Ovary (tissue), 10 donors: ENCODE measurements at places on chromosomes 13 and 19.

DNA sequence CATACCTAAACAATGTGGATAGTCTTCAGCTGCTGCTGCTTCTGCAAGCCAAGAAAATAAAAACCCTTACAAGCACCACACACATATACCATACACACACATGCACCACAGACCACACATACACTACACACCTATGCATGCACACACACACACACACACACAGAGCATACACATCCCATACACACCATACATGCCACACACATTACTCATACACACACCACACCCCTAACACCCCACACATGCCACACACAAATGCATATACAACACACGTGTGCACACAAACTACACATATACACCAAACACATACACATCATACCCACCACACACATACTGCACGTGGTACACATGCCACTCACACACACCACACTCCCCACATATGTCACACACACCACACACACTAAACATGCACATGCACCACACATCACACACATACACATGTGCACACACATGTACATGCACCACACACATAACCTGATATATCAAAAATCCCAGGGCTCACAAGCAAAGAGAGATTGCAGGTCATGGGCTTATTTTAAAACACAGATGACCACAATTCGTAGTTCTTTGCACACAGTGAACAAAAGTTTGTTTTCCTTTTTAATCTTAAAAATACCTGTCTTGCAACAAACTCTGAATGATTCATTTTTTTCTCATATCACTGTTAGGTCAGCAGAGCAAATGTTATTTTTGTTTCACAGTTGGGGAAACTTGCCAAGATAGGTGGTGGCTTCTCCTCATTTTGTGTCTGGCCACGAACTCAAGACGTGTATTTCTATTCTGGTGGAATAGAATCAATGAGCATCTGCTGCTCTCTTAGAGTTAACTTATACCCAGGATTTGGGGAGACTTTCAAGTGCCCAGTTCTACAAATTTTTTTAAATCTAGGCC, 456.6 kb downstream of the FGF9 start:
- no peak for DNase-seq

GRCh38 chr19:14127929-14128509, 8.4 kb downstream of the ASF1B start:
- DNase-seq: no peak

GRCh38 chr13:27857282-27857681, 62.5 kb upstream of the PDX1 start:
- DNase-seq: no peak

GRCh38 chr13:99577934-99578917, 77.0 kb downstream of the TM9SF2 start:
- DNase-seq: peak; percentile 52

DNA sequence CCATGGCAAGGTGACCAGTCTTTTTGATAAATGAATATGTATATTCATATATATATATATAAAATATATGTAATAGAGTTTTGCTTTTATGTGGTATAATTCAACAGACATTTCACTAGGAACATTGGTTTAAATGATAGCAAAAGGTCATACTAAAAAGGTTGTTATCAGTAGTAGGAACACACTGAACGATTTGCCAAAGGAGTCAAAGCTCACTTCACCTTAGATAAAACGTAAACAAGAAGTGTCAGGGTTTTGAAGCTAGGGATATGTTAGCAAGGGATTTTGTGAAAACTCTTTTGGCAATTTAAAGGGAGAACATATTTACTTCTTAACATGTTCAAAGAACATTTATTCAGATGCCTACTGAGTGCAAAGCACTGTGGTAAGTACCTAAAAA, 8.0 kb upstream of the HS6ST3 start:
- DNase-seq: no peak

DNA sequence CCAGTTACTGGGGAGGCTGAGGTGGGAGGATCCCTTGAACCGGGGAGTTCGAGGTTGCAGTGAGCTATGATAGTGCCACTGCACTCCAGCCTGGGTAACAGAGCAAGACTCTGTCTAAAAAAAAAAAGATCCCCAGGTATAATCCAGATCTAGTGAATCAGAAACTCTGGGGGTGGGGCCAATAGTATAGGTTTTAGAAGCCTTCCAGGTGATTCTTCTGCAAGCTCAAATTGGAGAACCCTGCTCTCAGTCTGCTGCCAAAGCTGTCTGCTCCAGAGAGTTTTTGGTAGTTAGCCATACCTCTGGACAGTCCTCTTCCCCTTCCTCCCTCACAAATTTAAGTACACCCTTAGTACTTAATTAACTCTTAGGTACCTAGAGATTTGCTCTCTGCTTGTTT, 28.0 kb downstream of the SERP2 start:
- DNase-seq: no peak

DNA sequence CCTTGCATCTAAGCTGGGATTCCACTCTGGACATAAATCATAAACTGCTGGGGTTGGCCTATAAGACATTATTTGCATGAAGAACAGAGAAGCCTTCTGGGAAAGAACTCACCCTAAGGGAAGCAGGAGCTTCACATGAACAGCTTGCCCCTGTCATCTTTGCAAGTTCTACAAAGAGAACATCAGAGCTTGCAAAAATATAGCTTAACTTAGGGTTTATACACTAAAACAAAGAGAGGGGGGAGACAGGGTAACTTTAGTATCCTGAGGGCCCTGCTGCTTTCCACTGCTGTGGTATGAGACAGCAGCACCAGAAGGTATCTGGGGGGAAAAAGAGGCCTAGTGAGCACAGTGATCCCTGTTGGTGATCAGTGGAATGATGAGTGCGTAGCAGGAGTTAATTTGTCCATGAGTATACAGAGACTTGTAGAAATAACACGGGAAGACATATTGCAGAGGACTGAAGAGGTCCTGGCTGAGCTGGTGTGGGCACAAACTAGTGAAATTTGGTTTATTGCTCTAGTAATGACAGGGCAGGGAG, 116.1 kb upstream of the TSC22D1 start:
- DNase-seq: no peak

GRCh38 chr13:95452375-95452774, 100.1 kb upstream of the CLDN10 start:
- no peak for DNase-seq

GRCh38 chr19:33769208-33769607, 27.5 kb upstream of the KCTD15 start:
- DNase-seq: no peak

GRCh38 chr19:2766594-2767372, 16.3 kb downstream of the SGTA start:
- no peak for DNase-seq

- no peak for DNase-seq
Measured at GRCh38 chr13:73245246-73245645, 186.4 kb downstream of the KLF5 start.

DNA sequence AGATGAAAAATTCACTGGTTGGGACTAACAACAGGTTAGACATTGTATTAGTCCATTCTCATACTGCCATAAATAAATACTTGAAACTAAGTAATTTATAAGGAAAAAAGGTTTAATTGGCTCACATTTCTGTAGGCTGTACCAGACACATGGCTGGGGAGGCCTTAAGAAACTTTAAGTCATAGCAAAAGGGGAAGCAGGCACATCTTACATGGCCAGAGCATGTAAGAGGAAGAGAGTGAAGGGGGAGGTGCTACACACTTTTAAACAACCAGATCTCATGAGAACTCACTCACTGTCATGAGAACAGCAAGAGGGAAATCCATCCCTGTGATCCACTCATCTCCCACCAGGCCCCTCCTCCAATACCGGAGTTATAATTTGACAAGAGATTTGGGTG, 125.9 kb downstream of the SUCLA2 start:
- DNase-seq: no peak

DNA sequence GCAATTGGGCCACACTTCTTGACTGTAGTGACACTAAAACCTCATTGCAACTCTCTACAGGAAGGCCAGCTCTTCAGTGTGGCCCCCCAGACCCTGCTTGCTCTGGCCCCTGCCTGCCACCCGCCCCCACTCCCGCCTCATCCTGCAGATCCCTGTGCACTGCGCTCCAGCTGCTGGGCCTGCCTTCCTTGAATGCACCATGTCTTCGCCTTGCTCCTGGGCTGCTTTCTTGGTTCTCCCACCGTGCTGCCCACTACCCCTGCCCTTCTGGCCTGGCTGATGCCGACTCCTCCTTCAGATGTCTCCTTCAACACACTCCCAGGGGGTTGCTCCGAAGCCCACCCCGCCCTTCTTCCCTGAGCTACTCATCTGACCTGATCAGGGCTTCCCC, 98.2 kb downstream of the SIPA1L3 start:
- DNase-seq: peak; percentile 24

GRCh38 chr13:30178976-30179375, 128.4 kb downstream of the KATNAL1 start:
- DNase-seq: no peak

DNA sequence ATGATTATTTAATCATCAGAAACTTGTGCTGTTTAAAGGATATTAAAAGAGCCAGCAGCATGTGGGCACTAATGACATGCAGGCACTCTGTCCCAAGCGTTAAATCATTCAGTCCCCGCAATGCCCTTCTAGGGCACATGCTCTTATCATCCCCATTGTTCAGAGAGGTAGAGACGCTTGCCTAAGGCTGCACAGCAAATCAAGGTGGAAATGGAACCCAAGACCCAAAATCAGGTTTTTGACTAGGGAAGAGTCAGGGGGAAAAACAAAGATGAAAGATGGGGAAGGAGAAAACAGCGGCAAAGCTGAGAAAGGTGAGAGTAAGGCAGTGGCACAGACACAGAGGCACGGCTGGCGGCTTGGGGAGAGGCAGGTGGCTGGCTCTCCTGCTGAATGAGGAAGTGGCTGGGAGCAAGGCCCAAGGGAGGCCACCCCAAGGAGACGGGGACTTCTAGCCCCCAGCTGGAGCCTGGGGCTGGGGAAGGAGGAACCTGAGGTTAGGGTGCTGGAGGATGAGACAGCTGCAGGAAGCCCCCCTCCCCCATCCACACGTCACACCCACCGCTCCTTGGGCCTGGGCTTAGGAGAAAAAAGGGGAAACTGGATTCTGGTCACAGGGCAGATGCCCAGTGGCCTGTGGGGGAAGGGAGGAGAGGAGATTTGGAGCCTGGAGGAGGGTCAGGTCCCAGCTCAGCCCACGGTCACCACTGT, 1.0 kb upstream of the TYROBP start:
- no peak for DNase-seq

DNA sequence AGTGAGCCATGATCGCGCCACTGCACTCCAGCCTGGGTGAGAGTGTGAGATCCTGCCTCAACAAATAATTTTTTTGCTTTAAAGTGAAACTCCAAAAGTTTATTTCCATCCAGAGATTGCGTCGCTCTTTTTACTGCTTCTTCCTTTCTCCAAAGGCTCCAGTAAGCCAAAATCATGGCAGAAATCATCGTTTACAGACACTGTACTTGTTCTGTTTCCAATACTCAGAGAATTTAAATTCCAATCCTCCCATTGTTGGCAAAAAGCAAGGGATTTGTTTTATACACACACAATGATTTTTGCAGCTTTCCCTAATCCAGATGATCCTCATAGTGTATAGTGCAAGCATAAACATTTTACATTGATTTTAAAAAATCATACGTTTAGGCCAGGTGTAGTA, 15.3 kb downstream of the FBXO27 start:
- DNase-seq: no peak

- DNase-seq: no peak
Measured at GRCh38 chr19:44346556-44346955, 9.9 kb downstream of the ZNF112 start.

- DNase-seq: no peak
Measured at GRCh38 chr19:293436-294110, 2.4 kb upstream of the PLPP2 start.

- DNase-seq: no peak
Measured at GRCh38 chr13:107069108-107069776, 501.3 kb upstream of the ARGLU1 start.

GRCh38 chr19:56108447-56109195, 12.5 kb downstream of the ZNF787 start:
- peak; percentile 76 for DNase-seq

GRCh38 chr13:19658831-19659230, 25.4 kb downstream of the MPHOSPH8 start:
- no peak for DNase-seq

DNA sequence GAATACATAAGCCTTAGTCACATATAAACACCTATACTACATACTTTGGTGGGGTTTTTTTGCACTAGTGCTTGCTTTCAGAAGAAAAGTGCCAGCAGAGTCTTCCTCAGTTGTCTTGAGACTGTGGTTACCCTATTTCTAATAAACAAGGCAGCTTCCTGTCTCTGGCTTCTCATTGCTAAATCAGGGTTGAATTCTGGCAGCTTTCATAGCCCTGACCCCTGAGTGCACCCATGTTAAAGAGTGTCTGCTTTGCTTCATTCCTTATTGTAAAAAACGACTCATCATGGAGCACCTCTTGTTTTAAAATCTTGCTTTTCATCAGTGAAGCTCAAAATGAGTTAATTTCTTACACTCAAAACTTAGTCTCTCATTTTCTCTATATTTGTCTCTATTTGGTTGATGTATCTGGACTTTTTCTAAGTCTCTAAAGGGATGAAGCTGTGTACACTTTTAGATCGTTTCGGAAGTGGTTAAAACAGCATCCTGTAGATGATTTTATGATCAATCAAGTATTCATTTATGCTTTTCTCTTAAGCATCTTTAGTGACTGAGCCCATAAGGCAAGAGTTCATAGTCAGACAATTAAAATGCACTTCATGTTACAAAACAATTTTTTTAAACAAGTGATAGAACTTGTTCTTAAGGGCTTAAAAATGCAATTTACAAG, 72.1 kb downstream of the KLF12 start:
- DNase-seq: no peak

DNA sequence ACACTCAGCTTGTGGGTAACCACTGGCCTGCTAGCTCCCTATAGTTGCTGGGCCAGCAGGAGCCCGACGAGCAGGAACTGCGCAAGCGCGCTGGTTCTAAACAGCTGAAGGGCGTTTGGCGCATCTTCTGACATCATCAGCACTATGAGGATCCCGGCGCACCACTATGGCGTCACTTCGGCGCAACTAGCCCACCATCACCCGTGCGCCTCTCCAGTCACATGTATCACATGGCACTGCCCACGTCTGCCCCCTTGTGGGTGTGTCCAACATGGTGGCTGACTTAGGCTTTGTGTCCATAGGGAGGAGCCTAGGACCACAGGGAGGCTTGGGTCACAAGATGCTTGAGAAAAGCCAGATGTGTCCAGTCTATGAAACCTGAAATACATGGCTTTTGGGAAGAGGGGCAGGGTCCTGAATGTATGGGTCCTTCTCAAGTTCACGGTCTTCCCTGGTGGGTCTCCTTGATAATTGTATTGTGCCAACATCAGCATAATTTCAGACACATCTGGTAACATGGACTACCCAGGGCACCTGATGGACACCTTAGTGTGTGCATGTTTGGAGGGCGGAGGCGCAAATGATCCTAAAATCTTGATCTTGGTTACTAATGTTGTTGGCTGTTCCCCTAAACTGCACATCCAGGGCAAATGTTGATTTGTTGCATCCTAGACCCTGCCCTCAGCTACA, 18.0 kb downstream of the KLK4 start:
- no peak for DNase-seq

DNA sequence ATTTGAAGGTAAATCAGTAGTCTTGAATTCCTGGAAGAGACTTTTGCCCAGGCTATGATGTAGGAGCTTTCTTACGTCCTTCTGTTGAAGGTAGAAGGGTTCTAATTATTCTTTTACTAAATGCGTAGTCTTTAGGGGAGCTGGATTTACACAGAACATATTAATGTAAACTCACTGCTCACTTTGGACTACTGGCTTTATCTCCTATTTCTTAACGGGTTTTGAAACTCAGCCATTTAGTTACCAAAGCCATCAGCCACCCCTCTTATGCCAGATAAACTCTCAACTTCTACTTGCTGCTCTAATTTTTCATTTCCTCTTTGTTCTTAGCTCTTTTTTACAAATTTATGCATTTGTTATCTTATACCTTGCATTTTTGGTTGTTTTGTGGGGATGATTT, 81.5 kb downstream of the FNDC3A start:
- DNase-seq: no peak

- DNase-seq: no peak
Measured at GRCh38 chr13:72696579-72696978, 30.9 kb downstream of the MZT1 start.
